Cardiac fibroblast (primary cell): ENCODE measurements at places on chromosomes 5 and 9.

GRCh38 chr5:61687371-61687770, 355.3 kb downstream of the ZSWIM6 start:
- peak; percentile 13 for DNase-seq

DNA sequence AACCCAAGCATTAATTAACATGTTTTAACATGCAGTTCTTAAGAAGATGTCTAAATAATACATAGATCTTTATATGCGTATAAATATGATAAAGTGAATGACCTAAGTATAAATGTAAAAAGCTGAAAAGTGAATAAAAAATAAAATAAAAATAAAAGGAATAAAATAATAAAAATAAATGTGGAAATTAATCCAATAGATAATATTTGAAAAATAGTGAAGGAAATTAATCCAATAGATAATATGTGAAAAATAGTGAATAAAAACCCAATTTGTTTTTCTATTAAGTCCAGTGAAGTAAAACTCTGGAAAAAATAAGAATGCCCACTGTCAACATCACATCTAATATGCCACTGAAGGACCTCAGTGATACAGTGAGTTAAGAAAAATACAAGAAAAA, 180.6 kb upstream of the SLC27A6 start:
- DNase-seq, result no peak

DNA sequence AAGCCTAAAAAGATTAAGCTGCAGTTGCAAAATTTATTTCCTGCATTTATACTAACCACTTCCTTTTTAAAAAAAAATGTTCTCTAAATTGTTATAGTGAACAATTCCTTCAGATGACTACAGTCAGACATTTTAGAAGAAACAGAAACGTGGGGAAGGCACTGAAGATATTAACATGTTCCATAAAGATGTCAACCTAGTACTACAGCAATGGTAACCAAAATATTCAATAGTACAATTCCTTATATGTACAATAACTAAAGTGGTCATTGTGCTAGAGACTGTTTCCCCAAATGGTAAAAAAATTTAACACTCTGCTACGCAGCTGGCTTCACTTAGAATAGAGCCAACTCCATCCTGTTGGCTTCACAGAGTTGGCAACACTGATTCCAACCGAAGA, 97.7 kb downstream of the FNBP1 start:
- peak; percentile 12 for DNase-seq

- peak; percentile 79 for DNase-seq
These were observed at the start of gene PCDHGA11 for GRCh38 chr5:141420855-141421488. PCDHGA11 (plus strand) TSS chr5:141421051; CDS start chr5:141421228, 177 bp downstream.

DNA sequence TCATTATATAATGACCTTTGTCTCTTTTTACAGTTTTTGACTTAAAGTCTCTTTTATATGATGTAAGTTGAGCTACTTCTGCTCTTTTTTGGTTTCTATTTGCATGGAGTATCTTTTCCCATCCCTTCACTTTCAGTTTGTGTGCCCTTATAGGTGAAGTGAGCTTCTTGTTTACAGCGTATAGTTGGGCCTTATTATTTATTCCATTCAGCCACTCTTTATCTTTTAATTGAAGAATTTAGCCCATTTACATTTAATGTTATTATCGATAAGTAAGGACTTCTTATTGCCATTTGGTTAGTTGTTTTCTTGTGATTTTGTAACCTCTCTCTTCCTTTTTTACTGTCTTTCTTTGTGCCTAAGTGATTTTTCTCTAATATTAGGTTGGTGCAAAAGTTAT, 117.3 kb downstream of the ADAMTSL1 start:
- no peak for DNase-seq

DNA sequence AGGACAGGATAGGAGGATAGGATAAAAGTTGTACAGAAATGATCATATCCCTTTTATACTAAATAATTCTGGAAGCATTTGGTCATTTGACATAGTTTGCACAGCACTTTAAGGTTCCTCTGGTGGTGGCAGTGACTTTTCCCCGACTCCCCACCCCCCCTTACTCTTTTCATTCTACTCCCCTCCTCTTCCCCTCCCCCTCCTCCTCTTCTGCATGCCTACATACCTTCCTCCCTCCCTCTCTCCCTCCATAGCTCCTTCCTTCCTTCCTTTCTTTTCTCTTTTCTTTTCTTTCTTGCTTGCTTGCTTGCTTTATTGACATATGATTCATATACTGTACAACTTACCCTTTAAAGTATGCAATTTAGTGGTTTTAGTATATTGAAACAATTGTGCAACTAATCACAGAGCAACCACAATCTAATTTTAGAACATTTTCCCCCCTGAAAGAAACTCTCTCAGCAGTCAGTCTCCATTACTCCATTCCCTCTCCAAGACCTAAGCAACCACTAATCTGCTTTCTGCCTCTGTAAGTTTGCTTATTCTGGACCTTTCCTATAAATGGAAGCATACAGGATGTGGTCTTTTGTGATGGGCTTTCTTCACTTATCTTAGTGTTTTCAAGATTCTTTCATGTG, 159.0 kb downstream of the HACD4 start:
- peak; percentile 77 for DNase-seq

DNA sequence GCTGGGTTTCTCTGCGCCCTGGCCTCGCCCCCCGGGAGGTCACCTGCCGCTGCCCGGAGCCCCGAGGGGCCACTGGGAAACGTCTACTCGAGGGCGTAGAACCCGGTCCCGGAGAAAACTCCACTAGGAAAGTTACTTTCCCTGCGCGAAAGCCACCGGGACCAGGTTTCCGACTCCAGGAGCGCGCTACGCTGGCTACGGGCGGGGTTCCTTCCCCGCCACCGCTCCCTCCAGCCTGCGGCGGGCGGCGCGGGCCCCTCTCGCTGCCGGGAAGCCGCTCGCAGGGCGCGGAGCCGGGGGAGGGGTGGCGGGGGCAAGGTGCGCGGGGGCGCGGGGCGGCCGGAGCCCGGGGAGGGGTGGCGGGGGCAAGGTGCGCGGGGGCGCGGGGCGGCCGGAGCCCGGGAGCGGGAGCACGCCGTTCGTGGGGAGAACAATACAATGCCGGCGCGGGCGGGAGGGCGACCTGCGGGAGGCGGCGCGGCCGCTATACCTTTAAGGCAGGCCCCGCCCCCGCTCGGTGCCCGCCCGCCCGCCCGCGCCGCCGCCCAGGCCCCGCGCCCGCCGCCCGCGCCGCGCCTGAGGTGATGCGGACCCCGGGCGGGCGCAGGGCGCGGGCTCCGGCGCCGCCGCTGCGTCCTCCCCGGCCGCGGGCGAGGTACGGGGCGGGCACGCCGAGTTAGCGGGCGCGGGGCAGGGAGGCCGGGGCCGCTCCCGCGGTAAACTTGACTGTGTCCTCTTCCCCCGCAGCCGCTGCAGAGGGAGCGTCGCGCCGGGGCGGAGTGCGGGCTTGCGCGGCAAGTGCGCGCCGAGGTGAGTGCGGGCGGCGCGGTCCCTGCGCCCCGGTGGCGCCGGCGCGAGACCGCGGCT, 278.1 kb downstream of the AOPEP start:
- no peak for DNase-seq

DNA sequence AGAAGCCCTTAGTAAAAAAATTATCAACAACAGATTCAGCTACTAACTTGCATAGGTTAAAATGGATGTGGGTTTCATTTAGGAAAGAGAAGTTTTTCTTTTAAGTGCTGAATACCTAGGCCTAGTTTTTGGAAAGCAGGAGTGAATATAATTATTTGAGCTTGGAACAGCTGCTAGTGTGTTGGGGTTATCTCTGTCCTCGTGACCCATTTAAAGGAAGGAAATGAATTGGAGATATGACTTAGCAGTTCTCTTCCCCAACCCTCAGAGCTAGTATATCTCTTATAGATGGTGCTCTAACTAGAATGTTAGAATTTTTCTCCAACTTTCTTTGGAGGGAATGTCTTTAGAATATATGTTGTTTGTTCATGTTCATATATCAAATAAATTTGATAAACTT, 38.6 kb downstream of the ZNF366 start:
- DNase-seq, result peak; percentile 55

GRCh38 chr9:21815643-21816042, 13.2 kb downstream of the MTAP start:
- DNase-seq, result no peak

GRCh38 chr5:14245132-14245925, 102.2 kb downstream of the TRIO start:
- DNase-seq, result no peak

- no peak for DNase-seq
These were observed 35.7 kb upstream of the EGFL7 start for GRCh38 chr9:136626740-136627642.

DNA sequence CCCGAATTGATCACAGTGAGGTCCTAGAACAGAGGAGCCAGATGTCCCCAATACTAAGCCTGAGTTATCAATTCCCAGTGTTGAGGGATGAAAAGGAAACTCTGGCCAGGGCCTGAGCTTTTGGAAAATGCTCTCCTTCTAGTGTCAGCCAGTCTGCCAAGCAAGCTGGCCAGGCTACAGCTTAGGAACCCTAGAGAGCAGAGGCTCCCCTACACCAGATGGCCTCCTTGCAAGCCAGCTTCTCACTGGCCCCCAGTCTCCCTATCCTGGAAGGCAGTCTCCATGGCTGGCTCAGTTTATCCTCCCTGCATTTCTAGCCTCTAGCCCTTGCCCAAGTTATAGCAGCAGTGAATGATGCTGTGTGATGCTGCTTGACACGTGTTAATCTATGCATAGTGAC, 204.7 kb upstream of the WWC1 start:
- no peak for DNase-seq

DNA sequence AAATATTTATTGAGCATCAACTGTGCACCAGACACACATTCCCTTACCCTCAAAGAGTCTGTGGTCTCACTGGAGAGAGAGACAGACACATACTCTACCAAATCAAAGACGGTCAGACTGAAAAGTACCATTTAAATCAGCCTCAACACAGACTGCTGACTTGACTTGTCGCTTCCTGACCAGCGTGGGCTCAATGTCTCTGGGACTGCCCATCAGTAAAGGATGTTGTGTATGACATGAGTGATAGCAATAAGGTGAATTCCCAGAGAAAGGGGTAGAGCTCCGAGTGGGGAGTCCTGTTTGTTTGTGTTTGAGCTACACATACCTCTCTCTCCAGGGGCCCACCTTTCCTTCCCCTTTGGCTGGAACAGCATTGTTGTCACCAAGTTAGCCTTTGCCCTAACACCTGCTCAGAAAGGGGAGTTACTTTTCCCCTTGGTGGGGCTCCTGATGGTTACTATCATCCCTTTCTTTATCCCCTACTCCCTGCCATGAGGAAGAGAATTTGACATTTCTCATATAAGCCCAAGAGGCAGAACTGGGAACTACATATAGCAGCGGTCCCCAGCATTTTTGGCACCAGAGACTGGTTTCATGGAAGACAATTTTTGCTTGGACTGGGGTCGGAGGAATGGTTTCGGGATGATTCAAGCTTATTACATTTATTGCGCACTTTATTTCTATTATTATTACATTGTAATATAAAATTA, 33.9 kb downstream of the NR4A3 start:
- DNase-seq, result no peak

DNA sequence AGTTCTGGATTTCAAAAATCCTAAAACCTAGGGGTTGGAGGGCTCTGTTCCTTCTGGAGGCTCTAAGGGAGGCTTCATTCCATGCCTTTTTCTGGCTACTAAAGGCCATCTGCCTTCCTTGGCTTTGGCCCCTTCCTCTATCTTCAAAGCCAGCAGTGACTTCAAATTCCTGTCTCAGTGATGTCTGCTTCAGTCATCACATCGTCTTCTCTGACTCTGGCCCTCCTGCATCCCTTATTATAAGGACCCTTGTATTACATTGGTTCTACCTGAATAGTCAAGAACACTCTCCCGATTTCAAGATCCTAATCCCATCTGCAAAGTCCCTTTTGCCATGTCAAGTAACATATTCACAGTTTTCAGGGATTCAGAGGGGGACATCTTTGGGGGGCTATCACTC, 60.3 kb downstream of the GNA14 start:
- no peak for DNase-seq

DNA sequence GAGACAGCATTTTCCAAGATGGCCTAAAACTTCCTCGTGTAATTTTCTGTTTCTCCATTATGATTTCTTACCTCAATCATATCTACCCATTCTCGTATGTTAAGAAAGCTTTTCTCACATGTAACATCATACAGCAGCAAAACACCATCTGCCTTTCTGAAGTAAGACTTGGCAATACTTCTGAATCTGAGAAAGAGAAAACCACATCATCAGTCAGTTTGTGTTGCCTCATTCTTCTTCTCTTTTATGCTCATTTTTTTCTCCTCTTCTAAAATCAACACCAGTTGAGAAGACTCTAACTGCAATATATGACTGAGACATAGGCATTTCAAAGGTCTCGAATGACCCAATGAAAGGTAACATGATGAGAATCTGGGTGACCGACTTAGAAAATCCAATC, 66.0 kb downstream of the RASEF start:
- no peak for DNase-seq

DNA sequence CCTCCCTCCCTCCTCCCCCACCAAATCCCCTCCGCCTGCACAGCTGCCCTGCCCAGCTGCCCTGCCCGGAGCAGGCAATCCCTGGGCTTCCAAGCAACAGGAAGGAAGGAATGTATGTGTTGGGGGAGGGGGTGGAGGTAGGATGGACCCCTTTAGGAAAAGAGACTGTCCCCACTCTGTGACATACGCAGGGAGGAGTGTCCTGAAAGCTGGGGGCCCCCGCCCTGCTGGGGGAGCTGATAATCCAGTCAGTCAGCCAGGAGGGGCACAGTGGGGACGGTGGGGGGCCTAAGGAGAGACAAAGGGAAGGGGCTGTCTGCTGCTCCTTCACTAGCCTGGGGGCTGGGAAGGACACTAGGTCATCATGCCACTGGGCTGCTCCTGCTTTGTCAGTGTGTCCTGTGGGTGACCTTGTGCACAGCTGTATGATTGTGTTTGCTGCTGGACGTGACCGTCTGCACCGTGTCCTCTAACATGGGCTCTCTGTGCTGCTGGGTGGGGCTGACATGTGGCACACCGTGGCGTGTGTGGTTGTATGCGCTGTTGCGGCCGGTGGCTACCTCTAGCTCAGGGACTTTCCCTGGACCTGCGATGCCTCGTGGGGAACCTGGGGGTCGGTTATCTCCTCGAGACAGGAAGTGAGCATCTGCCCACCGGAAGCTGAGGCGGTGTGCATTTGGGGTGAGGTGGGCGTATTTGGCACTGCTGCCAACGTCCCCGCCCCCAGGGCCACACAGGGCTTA, 3.0 kb downstream of the N4BP3 start:
- DNase-seq, result no peak

DNA sequence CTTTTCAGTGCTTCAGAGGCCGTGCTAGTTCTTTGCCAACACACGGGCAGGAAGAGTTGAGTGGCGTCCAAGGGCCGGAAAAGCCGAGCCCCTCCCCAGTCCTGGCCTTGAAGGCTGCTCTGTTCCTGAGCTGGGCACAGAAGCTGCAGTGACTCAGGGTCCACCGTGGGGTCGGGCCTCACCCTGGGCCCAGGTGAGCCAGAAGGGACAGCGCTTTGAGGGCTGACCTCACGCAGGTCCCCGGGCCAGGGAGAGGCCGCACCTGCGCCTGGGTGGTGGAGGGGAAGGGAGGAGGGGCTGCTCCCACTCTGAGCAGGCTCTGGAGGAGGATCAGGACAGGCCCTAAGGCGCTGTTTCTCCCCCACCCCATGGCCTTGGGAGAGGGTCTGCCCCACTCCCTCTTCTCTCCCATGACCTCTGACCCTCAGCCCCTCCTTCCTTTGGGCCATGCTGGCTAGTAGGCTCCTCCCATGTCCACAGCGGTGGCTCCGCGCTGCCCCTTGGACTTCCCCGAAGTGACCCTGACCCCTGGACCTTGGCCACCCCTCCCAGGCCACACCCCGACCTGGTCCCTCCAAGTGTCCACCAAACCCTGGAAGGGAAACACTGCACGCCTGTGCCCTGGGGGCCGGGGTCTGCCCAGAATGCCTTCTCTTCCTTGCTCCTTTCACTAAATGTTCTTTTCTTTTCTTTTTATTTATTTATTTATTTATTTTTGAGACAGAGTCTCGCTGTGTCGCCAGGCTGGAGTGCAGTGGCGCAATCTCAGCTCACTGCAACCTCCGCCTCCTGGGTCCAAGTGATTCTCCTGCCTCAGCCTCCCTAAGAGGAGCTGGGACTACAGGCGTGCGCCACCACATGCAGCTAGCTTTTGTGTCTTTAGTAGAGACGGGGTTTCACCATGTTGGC, 19.7 kb upstream of the SLC6A19 start:
- no peak for DNase-seq
